ENCODE measurements at places on chromosomes 1 and 21.

DNA sequence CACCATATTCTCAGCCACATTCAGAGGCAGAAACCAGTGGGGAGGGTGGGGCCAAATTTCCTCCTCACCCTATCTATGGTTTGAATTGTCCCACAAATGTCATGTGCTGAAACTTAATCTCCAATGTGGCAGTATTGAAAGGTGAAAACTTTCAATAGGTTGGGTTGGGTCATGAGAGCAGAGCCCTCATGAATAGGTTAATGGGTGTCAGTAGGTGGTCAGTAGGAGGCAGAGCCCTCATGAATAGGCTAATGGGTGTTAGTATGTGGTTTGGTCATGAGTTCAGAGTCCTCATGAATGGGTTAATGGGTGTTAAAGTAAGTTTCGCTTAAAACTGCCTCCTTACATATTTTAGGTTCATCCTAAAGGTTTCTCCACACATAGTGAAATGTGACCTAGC is 170.0 kb downstream of the FCRL5 start:
- no peak for DNase-seq

GRCh38 chr1:56490619-56491018 is 88.7 kb downstream of the PLPP3 start:
- DNase-seq = no peak

GRCh38 chr1:37691497-37692077 is 729 bp upstream of the CDCA8 start:
- no peak for DNase-seq

- no peak for DNase-seq
Observed at GRCh38 chr1:17565461-17566252, 26.2 kb downstream of the ARHGEF10L start.

GRCh38 chr1:20634065-20634593 is 871 bp downstream of the PINK1 start:
- DNase-seq = no peak

- no peak for DNase-seq
Observed at GRCh38 chr1:192506741-192507155, 68.8 kb upstream of the RGS1 start.

DNA sequence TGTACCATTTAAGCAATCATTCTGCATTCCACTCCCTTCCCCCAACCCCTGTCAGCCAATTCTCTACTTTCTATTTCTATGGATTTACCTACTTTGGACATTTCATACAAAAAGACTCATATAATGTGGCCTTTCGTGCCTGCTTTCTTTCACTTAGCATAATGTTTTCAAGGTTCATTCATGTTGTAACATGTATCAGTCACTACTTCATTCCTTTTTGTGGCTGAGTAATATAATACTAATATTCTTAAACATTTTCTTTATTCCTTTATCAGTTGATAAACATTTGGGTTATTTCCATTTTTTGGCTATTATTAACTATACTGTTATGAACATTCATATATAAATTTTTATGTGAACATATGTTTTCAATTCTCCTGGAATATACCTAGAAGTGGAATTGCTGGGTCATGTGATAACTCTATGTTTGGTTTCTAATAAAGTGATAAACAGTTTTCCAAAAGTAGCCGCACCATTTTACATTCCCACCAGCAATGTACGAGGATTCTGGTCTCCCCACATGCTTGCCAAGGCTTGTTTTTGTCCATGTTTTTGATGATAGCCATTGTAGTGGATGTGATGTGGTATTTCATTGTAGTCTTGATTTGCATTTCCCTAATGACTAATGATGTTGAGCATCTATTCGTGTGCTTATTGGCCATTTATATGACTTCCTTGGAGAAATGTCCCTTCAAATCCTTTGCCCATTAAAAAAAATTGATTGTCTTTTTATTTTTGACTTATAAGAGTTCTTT is 61.9 kb upstream of the GNG12 start:
- DNase-seq = no peak

- DNase-seq = no peak
Observed at GRCh38 chr1:43541721-43542401, 11.2 kb downstream of the PTPRF start.

DNA sequence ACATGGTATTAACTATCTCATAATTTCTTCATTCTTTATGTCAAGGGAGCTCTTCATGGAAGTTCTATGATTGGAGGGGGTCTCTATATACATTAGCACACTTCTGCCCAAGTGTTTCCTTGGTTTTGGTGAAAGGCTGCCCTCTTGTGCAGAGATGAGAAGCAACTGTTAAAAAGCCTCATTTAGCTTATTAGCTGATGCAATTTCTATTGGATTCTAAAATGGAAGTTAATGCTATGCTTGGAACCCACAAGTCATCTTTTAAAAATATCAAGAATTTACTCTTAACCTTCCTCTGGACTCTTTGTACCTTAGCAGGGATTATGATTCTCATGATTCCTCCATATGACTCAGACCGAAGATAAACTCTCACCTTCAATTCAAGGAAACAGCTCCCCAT is 328.9 kb downstream of the PTBP2 start:
- no peak for DNase-seq

DNA sequence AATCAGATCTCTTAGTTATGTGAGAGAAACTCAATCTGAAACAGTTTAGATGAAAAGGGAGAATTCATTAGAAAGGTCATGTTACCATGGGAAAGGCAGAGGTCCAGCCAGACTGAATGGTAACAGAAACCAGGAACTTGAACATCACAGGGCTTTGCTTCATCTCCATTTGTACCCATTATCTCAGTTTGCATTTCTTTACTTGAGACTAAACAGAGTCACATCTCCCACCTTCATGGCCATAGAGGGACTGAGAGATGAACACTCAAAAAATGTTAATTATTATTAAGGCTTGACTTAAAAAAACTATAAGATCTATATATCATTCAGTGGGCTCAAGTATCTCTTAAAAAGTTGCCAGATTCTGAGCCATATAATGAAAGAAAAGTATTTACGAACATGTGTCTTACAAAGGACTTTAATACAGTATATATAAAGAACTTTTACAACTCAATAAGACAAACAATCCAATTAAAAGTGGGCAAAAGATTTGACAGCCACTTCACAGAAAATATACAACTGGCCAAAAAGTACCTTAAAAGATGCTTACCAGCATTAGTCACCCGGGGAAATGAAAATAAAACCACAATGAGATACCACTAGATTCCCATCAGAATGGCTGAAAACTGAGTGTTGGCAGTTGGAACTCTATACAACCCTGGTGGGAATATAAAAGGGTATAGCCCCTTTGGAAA is 13.2 kb downstream of the KYAT3 start:
- DNase-seq = no peak

DNA sequence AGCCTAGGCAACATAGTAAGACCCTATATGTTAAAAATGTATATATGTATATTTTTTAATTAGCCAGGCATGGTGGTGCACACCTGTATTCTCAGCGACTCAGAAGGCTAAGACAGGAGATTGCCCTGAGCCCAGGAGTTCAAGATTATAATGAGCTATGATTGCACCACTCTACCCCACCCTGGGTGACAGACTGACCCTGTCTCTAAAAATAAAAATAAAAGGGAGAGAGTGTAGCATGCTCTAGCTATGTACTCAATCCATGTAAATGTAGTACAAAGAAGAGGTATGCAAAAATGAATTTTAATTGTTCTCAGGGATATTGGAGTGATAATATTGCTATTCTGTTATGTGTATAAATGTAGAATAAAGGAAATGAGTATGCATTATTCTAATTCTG is 52.9 kb upstream of the DARS2 start:
- DNase-seq = no peak

- DNase-seq = no peak
Observed at GRCh38 chr1:50106095-50106761, 2.5 kb upstream of the ELAVL4 start.

GRCh38 chr21:26389971-26390641 is 183.0 kb downstream of the CYYR1 start:
- DNase-seq = no peak

- peak; percentile 8 for DNase-seq
Observed at GRCh38 chr1:43454270-43455011, 710 bp upstream of the HYI start.

GRCh38 chr21:42531771-42532170 is 18.1 kb downstream of the SLC37A1 start:
- no peak for DNase-seq

GRCh38 chr1:184910691-184911091 is 63.6 kb downstream of the NIBAN1 start:
- no peak for DNase-seq

DNA sequence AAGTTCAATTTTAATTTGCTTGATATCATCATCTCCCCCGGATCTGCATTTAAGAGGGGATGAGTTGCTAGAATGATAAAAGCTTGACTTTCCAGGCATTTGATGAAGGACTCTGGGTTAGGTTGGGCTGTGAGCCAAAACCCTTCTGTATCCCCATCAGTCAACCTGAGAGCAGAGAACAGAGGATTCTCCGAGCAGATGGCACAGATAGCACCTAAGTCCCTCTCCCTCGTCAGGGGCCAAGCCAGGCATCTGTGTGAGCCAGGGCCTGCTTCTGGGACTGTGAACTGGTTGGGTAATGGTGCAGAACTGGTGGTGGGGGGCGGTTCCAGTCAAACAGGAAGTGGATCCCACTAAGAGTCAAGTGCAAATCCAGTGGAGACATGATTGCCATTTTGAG is 205.8 kb downstream of the TNR start:
- DNase-seq = no peak

- DNase-seq = no peak
Observed at GRCh38 chr1:115543247-115543646, 98.5 kb upstream of the VANGL1 start.

DNA sequence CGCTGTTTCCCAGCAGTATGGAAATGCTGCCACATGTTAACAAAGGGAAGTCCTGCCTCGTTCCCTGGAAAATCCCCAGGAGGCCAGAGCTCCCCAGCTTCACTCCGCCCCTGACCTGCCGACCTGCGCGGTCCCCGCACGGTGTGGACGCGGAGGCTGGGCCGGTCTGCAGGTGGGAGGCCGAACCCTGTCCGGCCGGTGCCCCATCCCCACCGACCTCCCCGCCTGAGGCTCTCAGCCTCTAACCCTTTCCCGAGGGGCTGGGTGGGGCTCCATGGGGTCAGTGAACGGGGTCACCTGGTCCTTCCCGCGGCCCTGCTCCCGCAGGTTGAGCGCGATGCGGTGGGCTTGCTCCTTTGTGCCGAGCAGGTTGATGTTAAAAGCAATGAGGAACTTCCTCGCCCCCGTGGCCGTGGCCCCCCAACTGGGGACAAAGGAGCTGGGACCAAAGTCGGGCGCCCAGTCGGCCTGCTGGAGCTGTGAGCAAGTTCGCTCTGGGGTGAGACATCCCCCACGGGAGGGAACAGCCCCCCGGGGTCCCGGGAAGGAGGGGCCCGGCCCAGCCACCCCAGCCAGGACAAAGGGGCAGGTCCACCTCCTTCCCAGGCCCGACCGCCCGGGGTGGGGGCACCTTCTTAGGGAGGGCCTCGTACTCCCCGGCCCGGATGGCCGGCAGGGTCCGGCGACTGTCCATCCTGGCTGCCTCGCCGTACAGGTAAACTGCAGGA is 4.0 kb downstream of the FTCD start:
- no peak for DNase-seq

- no peak for DNase-seq
Observed at GRCh38 chr1:87146538-87146937, 182.1 kb upstream of the LMO4 start.

GRCh38 chr1:168792142-168792541 is 63.1 kb upstream of the DPT start:
- no peak for DNase-seq

- no peak for DNase-seq
Observed at GRCh38 chr21:29316029-29316742, 17.5 kb downstream of the BACH1 start.

Measured in stimulated activated CD8-positive, alpha-beta memory T cell treated with anti-CD3 and anti-CD28 coated beads, Interleukin-2, amount 100 ng/mL, for 1 hour (primary cell).